ENCODE measurements at places on chromosomes 13 and 19.

- DNase-seq, result peak; percentile 85
These were observed 240.3 kb downstream of the DCT start for GRCh38 chr13:94239135-94239534.

DNA sequence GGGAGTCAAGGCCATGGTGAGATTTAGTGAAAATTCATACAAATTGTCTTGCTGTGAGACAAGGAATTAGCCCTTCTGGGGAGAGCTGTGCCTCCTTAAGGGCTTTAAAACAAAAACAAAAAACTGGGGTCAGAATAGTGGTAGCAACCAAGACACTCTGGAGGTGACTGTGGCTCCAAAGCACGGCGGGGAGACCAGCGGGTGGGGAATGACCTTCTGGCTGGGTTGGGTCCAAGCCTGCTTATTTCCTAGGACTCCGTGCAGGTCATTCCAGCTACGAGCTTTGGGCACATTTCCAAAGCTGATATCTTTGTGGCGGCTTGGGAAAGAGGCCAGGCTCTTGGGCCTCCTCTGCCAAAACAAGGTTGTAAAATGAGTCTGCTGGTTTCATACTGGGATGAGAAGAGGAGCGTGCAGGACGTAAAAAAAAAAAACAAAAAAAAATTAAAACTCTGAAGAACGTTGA lies 348.3 kb downstream of the UQCRFS1 start:
- DNase-seq, result no peak

DNA sequence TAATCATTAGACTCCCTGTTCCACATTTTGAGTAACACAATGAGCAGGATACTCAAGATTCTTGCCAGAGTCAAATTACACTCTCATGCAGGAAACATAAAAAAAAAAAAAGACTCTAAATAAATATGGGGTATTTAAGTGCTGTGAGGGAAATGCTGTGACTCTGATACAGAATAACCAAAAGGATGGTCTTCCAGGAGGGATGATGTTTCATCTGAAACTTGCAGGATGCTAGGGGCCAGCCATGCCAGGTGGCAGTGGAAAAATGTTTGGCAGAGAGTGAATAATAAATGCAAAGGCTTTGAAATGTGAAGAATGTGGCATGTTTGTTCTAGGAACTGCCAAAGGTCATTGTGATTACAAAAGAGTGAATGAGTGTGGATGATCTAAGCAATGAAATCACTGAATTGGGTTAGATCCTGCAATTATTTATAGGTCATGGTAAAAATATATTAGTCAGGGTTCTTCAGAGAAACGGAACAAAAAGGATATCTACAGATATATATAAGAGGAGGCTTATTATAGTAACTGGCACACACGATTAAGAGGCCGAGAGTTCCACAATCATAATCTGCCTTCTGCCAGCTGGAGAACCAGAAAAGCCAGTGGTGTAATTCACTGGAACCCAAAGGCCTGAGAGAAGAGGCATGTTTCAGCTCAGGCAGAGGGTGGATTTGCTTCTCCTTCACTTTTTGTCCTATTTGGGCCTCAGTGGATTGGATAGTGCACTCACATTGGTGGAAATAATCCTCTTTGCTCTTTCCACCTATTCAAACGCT lies 1832.8 kb upstream of the MIR17HG start:
- no peak for DNase-seq

GRCh38 chr19:48569814-48570213 lies 17.8 kb downstream of the SULT2B1 start:
- no peak for DNase-seq

DNA sequence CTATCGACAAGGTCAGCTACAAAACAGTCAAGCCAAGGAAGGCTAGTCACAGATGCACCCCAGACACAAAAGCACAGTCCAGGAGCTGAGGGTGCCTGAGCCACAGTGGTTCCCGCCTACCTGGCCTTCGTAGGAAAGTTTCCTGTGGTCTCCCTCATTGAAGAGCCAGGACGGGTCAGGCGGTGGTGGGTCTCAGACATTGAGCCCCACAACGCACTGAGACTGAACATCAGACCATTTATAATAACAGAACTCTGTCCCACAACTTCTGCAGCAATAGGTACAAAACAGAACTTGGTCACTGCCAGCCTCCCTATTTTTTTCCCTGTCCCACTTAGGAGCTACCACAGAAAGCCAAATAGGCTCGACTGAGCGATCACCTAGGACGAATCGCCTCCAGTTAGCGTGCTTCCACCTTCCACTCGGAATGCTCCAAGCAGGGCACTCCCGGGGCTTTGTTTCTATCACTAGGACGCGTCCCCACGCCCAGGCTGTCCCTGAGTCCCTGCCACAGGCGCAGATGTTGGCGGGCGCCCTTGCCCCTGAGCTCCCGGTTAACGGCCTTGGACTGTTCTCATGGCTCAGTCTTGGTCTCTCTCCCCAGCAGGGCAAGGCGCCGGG lies 640 bp upstream of the ZNF544 start:
- peak; percentile 6 for DNase-seq

- DNase-seq, result no peak
These were observed 283.3 kb downstream of the DIAPH3 start for GRCh38 chr13:59880468-59880867.

GRCh38 chr19:1880611-1881392 lies 4.5 kb downstream of the ABHD17A start:
- DNase-seq, result no peak

GRCh38 chr13:112869202-112870050 lies 99.6 kb upstream of the MCF2L start:
- DNase-seq, result no peak

DNA sequence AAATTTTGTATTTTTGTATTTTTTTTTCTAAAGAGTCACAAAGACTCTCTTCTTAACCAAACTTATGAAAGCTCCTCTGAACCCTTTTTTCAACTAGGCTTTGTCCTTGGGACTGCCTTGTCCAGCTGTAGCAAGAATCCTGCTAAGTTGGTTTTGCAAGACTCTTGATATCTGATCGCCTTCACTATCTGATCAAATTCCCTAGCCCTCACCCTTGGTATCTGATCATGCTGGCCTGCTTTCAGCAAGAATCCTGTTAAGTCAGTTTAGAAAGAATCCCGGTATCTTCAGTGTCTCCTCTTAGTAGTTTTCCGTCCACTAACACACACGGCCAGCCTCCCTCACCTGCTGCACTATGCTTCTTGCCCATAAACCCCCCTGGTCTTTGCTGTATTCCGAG lies 1.9 kb upstream of the SIGLEC5 start:
- DNase-seq, result no peak

DNA sequence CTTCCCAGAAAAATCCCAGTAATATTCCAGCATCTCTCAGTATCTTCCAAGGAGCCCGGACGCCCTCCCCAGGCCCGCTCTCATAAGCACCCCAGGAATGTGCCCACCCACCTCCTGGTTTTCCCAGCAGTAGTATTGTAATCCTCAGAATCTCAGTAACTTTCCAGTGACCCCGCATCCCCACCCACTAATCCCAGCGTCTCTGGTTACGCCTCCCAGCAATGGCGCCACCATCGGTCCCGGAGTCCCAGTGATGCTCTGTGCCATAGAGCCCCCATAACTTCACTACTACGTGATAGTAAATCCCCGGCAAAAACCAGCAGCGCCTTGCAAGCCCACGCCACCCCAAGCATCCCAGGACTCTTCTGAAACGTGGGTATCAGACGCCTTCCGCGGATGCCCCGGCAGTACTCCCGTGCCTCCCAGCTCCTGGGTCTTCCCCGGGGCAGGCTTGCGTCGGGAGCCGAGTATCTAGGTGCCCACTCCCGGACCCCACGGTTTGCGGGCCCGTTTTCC lies 928 bp upstream of the PNPLA6 start:
- no peak for DNase-seq

GRCh38 chr13:99290894-99291293 lies 16.3 kb downstream of the GPR183 start:
- no peak for DNase-seq

GRCh38 chr13:110396913-110397381 lies 89.9 kb downstream of the COL4A2 start:
- DNase-seq, result no peak

Data from inflammatory macrophage treated with lipopolysaccharide for 4 hours (primary cell).